Caudate nucleus (tissue), 63 donors: ENCODE measurements at places on chromosomes 6 and 20.
A peak's percentile ranks its signal among the peaks of the same experiment; 100 is the strongest.

- no peak for DNase-seq
Measured at GRCh38 chr6:28205879-28206278, 19.2 kb upstream of the ZSCAN9 start.

- DNase-seq, result no peak
Measured at GRCh38 chr6:52360601-52361413, 1.1 kb upstream of the PAQR8 start.

DNA sequence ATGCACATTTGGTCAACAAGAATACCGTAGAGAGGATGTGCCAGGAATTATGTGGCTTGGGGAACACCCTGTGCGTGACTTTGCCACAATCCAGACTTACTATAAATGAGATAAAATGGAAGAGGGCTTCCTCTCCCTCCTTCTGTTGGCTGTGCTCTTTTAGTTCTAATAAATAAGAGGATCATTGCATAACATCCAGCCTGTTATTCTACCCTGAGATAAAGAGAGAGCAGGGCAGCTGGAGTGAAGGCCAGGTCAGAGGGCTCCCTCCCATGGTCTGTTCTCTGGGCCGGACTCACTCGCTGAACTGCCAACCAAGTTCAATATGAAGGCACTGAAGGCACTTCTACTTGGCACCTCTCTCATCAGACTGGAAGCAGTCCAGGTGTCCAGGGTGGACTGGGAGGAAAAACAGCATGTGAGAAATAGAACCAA lies 91.7 kb downstream of the MTFR2 start:
- no peak for DNase-seq

DNA sequence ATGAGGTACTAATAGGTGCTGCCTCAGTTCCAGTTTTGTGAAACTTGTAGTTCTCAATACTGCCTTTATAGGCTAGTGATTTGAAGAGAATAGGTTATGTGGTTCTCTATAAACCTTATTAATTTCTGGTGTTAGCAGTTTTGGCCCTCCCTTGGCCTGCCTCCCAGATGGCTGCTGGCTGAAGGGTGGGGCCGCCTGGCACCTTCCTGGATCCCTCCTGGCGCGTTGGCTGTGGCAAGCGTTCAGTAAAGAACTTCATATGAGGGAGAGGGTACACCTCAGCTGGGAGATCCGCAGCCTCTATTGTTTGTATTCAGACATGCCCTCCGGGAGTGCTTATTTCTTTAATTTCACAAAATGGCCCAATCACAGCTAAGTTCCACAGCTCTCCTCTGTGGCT lies 51.9 kb downstream of the FAM120B start:
- DNase-seq, result no peak

DNA sequence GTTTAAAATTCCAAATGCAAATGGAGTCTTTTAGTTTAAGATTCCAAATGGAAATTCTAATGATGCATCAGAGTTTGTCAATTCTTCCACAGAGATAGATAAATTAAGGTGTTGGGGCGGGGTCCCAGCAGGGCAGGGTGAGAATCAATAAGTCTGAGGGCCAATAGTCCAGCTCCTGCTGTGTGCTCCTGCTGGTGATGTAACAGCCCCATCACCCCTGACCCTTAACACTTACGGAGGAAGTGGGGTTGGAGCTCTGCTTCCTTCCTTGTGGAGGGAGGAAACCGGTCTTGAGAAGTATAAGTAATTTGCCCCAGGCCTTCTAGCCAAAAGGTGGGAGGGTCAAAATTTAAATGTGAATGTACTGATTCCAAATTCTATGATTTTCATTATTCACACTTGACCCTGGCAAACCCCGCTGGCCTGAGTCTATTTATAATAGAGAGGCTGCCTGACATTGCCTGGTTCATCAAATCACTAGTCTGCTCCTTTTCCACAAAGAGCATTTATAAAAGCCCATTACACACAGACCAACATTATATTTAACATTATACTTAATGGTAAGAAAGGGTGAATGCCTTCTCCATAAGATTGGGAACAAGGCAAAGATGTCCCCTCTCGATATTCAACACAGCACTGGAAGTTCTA lies 17.2 kb downstream of the ZBTB2 start:
- DNase-seq, result no peak

GRCh38 chr20:8693709-8694108 lies 375.2 kb upstream of the PLCB4 start:
- no peak for DNase-seq

DNA sequence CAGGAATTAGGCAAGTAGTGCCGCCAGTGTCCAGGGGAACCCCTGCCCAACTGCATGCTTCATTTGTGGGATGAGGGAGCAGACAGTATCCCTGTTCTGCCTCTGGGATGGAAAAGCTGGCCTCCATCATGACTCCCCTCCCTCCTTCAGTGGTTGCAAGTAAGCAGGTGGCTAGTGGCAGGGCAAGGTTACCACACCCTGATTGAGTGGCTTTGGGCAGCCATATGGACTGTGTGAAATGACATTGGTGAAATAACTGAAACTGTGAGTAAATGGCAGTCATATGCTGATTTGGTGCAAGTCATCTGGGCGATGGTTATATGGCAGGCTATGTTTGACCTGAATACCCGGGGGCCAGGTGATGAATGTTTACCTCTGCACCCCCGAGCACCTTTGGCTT lies 33.0 kb downstream of the HDDC2 start:
- DNase-seq, result no peak

DNA sequence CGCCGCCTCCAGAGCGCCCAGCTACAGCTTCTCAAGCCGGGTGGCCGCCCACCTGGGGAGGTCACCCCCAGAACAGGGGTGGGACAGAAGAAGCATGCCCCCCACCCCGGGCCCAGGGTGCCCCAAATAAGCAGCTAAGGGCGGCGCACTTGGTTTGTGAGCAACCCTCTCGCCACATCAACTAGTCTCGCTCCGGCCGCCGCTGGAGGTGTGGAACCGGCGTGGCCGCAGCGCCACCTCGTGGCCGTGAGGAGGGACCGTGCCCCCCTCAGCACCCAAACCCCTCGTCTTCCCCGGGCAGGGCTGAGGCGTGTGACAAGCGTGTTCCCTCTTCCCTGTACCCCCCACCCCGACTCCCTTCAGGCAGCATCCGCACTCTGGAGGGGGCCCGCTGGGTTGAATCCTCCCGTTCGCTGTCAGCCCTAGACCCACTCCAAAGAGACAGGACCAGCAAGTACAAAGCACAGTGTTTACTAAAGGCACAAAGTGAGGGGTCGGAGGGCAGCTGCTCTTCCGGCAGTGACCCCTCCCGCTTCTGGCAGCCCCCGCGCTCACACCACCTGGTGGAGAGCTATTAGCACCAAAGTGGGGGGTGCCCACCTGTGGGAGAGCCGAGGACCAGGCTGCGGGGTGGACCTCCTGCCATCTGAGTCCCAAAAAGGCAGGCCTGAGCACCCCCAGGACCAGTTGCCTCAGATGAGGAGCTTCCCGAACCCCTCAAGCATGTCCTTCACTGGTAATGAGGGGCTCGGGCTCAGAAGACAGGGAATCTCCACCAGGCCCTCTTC lies 45.4 kb downstream of the MDFI start:
- DNase-seq, result peak; percentile 73
